ENCODE measurements at places on chromosomes 16 and 17. TPM values are rescaled to one million over a fixed set of nuclear protein-coding genes. Genes with fewer than 3 reads are reported as not detected.

TP53TG3C gene
- not detected for total RNA-seq

POLG2 gene
- 15.1 TPM for total RNA-seq

UBE2G1 gene
- total RNA-seq: 112 TPM

KIAA0753 gene
- total RNA-seq: 23.2 TPM
